Activated naive CD4-positive, alpha-beta T cell treated with anti-CD3 and anti-CD28 coated beads for 36 hours (primary cell): ENCODE measurements at places on chromosomes 6 and 20. TPM values are rescaled to one million over a fixed set of nuclear protein-coding genes. Genes with fewer than 3 reads are reported as not detected.

GRCh38 chr20:57346477-57346876, 4.6 kb upstream of the RAE1 start:
- no peaks in the 10 kb centered on the region for H3K36me3 ChIP-seq
- H3K27me3 ChIP-seq = no peaks in the 10 kb centered on the region
- no peak overlapping the region for H3K4me3 ChIP-seq
- H3K27ac ChIP-seq = no peak overlapping the region

- DNase-seq = no peak
- H3K4me3 ChIP-seq = no peak overlapping the region
- H3K36me3 ChIP-seq = peaks cover 13% of the 10 kb centered on the region
- no peak overlapping the region for H3K27ac ChIP-seq
These were observed 443.7 kb downstream of the UTRN start for GRCh38 chr6:144728804-144729203.

GRCh38 chr20:54525916-54526590, 50.7 kb downstream of the DOK5 start:
- no peaks in the 10 kb centered on the region for H3K4me1 ChIP-seq
- no peak overlapping the region for H3K27ac ChIP-seq
- H3K4me3 ChIP-seq = no peak overlapping the region
- peaks cover 14% of the 10 kb centered on the region for H3K27me3 ChIP-seq
- H3K36me3 ChIP-seq = no peaks in the 10 kb centered on the region
- no peak for DNase-seq

GRCh38 chr6:12467706-12468670, 177.8 kb downstream of the EDN1 start:
- H3K27me3 ChIP-seq = peaks cover 10% of the 10 kb centered on the region
- no peak overlapping the region for H3K27ac ChIP-seq
- H3K36me3 ChIP-seq = no peaks in the 10 kb centered on the region
- H3K4me1 ChIP-seq = no peaks in the 10 kb centered on the region
- H3K4me3 ChIP-seq = no peak overlapping the region

DNA sequence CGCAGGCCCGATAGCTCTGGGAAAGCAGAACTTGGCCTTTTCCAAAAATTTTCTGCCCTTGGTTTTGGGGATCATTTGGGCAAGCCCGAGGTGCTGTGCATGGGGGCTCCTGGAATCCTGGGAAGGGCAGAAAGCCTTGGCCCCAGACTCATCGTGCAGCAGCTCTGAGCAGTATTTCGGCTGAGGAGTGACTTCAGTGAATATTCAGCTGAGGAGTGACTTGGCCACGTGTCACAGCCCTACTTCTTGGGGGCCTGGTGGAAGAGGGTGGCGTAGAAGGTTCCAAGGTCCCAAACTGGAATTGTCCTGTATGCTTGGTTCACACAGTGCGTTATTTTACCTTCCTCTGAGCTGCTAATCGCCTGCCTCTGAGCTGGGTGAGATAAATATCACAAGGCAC, 1.1 kb upstream of the BMP2 start:
- H3K36me3 ChIP-seq = no peaks in the 10 kb centered on the region
- peaks cover 49% of the 10 kb centered on the region for H3K27me3 ChIP-seq
- no peak overlapping the region for H3K4me3 ChIP-seq
- no peak for DNase-seq
- peaks cover 8% of the 10 kb centered on the region for H3K4me1 ChIP-seq
- no peak overlapping the region for H3K27ac ChIP-seq

DNA sequence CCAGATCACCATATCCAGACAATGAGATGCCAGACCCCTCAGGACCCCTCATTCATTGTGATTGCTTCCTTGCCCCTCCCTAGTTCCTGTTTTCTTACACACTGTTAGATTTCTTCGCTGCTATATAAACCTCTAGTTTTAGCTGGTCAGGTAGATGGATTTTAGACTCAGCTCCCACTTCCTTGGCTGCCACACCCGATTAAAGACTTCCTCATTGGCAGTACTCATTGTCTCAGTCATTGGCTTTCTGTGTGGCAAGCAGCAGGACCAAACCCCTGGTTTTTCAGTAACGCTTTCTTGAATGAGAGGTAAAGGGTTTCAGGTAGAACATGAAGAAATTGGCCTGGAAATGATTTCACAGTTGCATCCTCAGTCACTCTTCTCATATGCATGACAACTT, 47.9 kb downstream of the QRSL1 start:
- H3K4me1 ChIP-seq = no peaks in the 10 kb centered on the region
- H3K36me3 ChIP-seq = no peaks in the 10 kb centered on the region
- H3K4me3 ChIP-seq = no peak overlapping the region
- no peaks in the 10 kb centered on the region for H3K27me3 ChIP-seq

The SLC17A2 gene
- total RNA-seq = 0.14 TPM

The NOX3 gene
- not detected for total RNA-seq

- H3K4me1 ChIP-seq = peaks cover 17% of the 10 kb centered on the region
- no peak overlapping the region for H3K4me3 ChIP-seq
- no peaks in the 10 kb centered on the region for H3K27me3 ChIP-seq
- peaks cover 2% of the 10 kb centered on the region for H3K36me3 ChIP-seq
These were observed 193.9 kb downstream of the ZDHHC14 start for GRCh38 chr6:157574851-157575424.

- DNase-seq = no peak
- no peak overlapping the region for H3K4me3 ChIP-seq
- no peak overlapping the region for H3K27ac ChIP-seq
- peaks cover 7% of the 10 kb centered on the region for H3K36me3 ChIP-seq
- no peaks in the 10 kb centered on the region for H3K27me3 ChIP-seq
- H3K4me1 ChIP-seq = peaks cover 17% of the 10 kb centered on the region
These were observed 183.5 kb downstream of the CDKAL1 start for GRCh38 chr6:20717743-20718142.

DNA sequence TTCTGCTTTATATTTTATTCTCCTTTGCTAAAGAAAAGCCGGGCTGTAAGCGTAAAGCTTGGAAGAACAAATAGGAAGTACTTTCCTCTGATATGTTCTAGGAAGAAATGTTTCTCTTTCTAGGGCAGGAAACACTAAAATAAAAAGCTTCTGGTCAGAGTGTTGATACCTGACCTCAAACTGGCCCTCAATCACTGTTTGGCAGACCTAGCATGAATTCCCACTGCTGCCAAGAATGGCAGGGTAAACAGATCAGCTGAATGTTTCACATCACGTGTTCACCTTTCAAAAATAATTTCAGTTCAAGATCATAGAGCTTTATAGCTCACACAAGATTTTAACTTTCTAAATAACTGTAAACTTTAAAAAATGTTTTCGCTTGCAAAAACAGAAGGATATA, 2.9 kb downstream of the MPC1 start:
- no peaks in the 10 kb centered on the region for H3K27me3 ChIP-seq
- DNase-seq = no peak
- H3K4me3 ChIP-seq = no peak overlapping the region
- peaks cover 5% of the 10 kb centered on the region for H3K4me1 ChIP-seq

DNA sequence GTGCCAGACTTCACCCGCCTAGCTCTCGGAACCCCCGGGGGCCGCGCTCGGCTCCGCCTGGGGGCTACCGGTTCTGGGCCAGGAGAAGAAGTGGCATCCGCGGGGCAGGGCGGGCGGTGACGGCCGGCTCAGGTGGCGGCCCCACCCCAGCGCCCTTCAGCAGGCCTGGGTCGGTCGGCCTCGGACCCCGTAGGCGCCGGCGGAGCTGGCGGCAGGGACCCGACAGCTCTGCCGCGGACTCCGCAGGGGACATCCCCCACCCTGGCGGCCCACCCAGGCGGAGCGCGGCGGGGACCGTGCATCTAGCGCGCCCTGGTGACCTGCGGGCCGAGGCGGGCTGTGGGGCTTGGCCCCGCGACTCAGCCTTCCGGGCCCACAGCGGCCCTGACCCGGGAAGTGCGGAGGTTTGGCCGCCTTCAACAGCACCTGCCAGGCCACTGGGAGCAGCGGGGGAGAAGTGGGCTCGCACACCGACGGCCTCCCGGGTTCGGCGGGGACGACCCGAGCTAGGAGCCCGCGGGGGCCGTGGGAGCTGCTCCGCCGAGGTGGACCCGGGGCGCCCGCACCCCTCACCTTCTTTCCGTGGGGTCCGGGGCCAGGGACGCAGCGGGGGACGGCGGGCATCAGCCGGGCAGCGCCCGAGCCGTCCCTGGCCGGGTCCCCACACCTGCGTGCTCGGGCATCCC, 87.1 kb downstream of the TMEM242 start:
- H3K4me1 ChIP-seq = peaks cover 17% of the 10 kb centered on the region
- no peak overlapping the region for H3K27ac ChIP-seq
- H3K4me3 ChIP-seq = peak overlapping the region; percentile 89
- H3K36me3 ChIP-seq = peaks cover 2% of the 10 kb centered on the region
- H3K27me3 ChIP-seq = peaks cover 23% of the 10 kb centered on the region

DNA sequence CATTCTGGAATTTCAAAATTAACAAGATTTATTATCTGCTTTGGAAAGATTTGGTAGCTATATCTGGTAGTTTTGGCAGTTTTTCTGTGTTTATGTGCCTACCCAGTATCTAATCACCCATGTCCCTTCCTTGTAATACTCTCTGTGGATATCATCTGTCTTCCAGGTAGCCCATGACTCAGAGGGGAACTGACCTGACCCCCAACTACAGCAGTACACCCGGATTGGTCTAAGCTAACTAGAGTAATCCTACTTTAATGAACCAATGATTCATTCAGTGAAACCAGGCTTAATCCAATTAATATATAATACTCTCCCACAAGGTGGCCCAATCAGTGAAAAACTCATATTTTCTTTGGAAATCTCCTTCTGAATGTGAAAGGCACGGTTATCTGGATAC, 295.3 kb upstream of the SULF2 start:
- no peaks in the 10 kb centered on the region for H3K4me1 ChIP-seq
- H3K27me3 ChIP-seq = peaks cover 6% of the 10 kb centered on the region
- no peaks in the 10 kb centered on the region for H3K36me3 ChIP-seq

DNA sequence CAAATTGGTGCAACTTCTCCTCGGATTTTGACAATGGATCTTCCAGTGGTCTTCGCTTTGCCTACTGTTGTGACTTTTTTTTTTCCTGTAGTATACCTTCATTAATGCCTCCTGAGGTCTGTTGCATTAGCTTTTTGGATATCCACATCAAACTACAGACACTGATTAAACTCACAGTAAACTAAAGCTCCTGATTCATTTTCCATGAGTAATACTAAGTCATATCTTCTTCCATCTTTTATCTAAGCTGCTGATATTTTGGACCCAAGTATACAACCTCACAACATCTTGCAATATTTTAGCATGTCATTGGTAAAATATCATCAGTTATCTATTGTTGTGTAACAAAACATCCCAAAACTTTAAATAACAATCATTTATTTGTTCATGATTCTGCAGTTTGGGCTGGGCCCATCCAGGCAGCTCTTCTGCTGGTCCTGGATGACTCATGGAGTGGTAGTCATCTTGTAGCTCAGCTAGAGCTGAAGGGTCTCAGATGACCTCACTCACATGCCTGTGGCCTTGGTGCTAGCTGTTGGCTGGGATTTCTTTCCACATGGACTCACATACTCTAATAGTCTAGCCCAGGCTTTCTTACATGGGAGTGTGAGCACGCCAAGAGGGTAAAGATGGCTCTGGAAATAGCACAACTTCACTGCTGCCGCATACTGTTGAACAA, 78.3 kb upstream of the SRSF6 start:
- H3K27ac ChIP-seq = no peak overlapping the region
- no peaks in the 10 kb centered on the region for H3K36me3 ChIP-seq
- peaks cover 21% of the 10 kb centered on the region for H3K27me3 ChIP-seq
- H3K4me3 ChIP-seq = no peak overlapping the region

DNA sequence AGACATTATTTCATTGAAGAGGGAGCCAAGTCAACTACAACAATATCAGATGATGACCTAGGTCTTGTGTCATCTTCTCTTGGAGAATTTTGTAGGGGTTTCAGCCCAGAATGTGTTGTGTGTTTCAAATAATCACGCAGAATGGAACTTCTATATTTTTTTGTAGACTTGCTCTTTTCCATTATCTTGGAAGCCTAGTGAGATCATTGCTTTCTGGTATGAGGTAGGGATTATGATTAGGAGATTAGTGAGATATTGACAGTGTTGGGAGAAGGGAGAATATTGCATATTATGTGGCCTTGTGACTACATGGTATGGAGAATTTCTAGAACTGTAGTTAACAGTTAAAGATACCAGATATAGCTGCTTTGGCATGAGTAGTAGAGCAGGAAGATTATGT, 423.6 kb upstream of the PLCB4 start:
- H3K36me3 ChIP-seq = no peaks in the 10 kb centered on the region
- DNase-seq = no peak
- no peaks in the 10 kb centered on the region for H3K4me1 ChIP-seq
- no peak overlapping the region for H3K4me3 ChIP-seq

GRCh38 chr6:166344240-166344639, 1.9 kb upstream of the SFT2D1 start:
- H3K36me3 ChIP-seq = no peaks in the 10 kb centered on the region
- H3K27me3 ChIP-seq = no peaks in the 10 kb centered on the region
- no peak overlapping the region for H3K27ac ChIP-seq
- H3K4me1 ChIP-seq = peaks cover 18% of the 10 kb centered on the region

DNA sequence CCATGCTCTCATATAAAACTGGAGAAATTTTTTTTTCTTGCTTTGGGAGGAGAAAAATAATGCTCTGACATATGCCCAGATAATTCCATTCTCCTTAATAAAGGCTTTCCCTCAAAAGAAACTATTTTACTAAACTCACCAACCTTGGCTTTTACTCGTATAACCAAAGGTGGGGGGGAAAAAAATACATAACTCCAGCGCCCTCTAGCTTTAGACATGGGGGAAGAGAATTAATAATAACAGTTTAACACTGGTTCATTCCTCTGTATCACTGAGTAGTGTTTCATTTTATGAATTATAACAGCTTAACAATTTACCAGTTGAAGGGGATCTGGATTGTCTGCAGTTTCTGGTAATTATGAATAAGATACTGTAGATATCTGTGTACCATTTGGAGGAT, 1226.1 kb downstream of the GRIK2 start:
- DNase-seq = no peak
- no peak overlapping the region for H3K4me3 ChIP-seq
- H3K4me1 ChIP-seq = no peaks in the 10 kb centered on the region
- H3K27me3 ChIP-seq = no peaks in the 10 kb centered on the region
- no peak overlapping the region for H3K27ac ChIP-seq

- H3K27me3 ChIP-seq = no peaks in the 10 kb centered on the region
- H3K36me3 ChIP-seq = no peaks in the 10 kb centered on the region
These were observed 115.2 kb downstream of the BMP2 start for GRCh38 chr20:6882561-6883291.

The LY86 gene
- total RNA-seq = 2.0 TPM

The DTNBP1 gene
- 16.3 TPM for total RNA-seq

The RXRB gene
- 50.4 TPM for total RNA-seq

GRCh38 chr20:59331721-59332329, 31.4 kb downstream of the EDN3 start:
- no peaks in the 10 kb centered on the region for H3K4me1 ChIP-seq
- H3K4me3 ChIP-seq = no peak overlapping the region
- no peaks in the 10 kb centered on the region for H3K36me3 ChIP-seq
- H3K27me3 ChIP-seq = no peaks in the 10 kb centered on the region
- H3K27ac ChIP-seq = no peak overlapping the region

The ESR1 gene
- total RNA-seq = 0.52 TPM

The CST4 gene
- total RNA-seq = not detected

GRCh38 chr20:10579942-10580341, 93.9 kb downstream of the JAG1 start:
- DNase-seq = no peak
- H3K27ac ChIP-seq = no peak overlapping the region
- H3K4me3 ChIP-seq = no peak overlapping the region

- peak overlapping the region; percentile 14 for H3K27ac ChIP-seq
- H3K4me3 ChIP-seq = peak overlapping the region; percentile 53
- peaks cover 5% of the 10 kb centered on the region for H3K27me3 ChIP-seq
- DNase-seq = peak; percentile 86
- no peaks in the 10 kb centered on the region for H3K36me3 ChIP-seq
These were observed 14.6 kb upstream of the HLA-F start for GRCh38 chr6:29708432-29709179.

- H3K4me3 ChIP-seq = no peak overlapping the region
- peaks cover 4% of the 10 kb centered on the region for H3K27me3 ChIP-seq
- no peak for DNase-seq
- H3K36me3 ChIP-seq = no peaks in the 10 kb centered on the region
These were observed 15.6 kb downstream of the CHRNA4 start for GRCh38 chr20:63345328-63346100.

The AIF1 gene
- total RNA-seq = 129 TPM
